ENCODE measurements at places on chromosomes 2 and 18. TPM values are rescaled to one million over a fixed set of nuclear protein-coding genes. Genes with fewer than 3 reads are reported as not detected.

Gene PAX3
- total RNA-seq: 0.11 TPM

Gene MAP3K19
- total RNA-seq: not detected

Gene TM4SF20
- total RNA-seq: not detected

Gene FTCDNL1
- 0.76 TPM for total RNA-seq

Gene GRP
- total RNA-seq: not detected

Gene SLC23A3
- 2.2 TPM for total RNA-seq

Gene INPP4A
- 24.0 TPM for total RNA-seq

Gene GAREM1
- 3.0 TPM for total RNA-seq

Gene NFATC1
- 11.5 TPM for total RNA-seq

Gene ABCG8
- not detected for total RNA-seq

Gene DLGAP1
- 17.4 TPM for total RNA-seq

Gene SULT1C4
- 0.26 TPM for total RNA-seq

Gene DES
- total RNA-seq: 1.6 TPM

Gene CHRNG
- total RNA-seq: not detected

Gene MC5R
- not detected for total RNA-seq

Gene RBBP8
- 27.2 TPM for total RNA-seq

Gene RGPD3
- total RNA-seq: 0.65 TPM

Gene RNF152
- 10.6 TPM for total RNA-seq

Gene DNAJC5G
- total RNA-seq: not detected

Gene EGR4
- not detected for total RNA-seq

Gene CFC1
- total RNA-seq: not detected

Gene SIX3
- total RNA-seq: not detected

Gene PAX8
- 0.86 TPM for total RNA-seq

Gene GLI2
- 3.5 TPM for total RNA-seq

Gene CASP8
- total RNA-seq: 29.2 TPM

Gene PCARE
- total RNA-seq: not detected

Gene ASAP2
- total RNA-seq: 69.8 TPM

Gene TPO
- total RNA-seq: not detected

Gene KIAA2012
- under 0.01 TPM for total RNA-seq

Gene PPP1R1C
- 2.2 TPM for total RNA-seq

Gene CD8B
- total RNA-seq: not detected

Gene TMEM163
- total RNA-seq: not detected

Gene MERTK
- 0.65 TPM for total RNA-seq

Gene RPS27A
- total RNA-seq: 1,583 TPM

Gene DNER
- total RNA-seq: 1.7 TPM

Gene EMILIN2
- total RNA-seq: 6.4 TPM

Gene ACMSD
- not detected for total RNA-seq

Gene RSAD2
- total RNA-seq: 1.0 TPM

Gene CLIP4
- total RNA-seq: 65.2 TPM

Gene OSBPL1A
- 46.6 TPM for total RNA-seq

Gene HOXD9
- total RNA-seq: 4.3 TPM

Gene TRIM43
- total RNA-seq: not detected

Gene FOSL2
- total RNA-seq: 259 TPM

Gene MC2R
- not detected for total RNA-seq

Gene EPHA4
- total RNA-seq: 24.6 TPM

Gene AKAIN1
- not detected for total RNA-seq

Gene CPSF3
- 47.8 TPM for total RNA-seq

Gene NT5DC4
- total RNA-seq: not detected

Gene ITGA4
- total RNA-seq: 7.4 TPM

Gene SLC30A3
- not detected for total RNA-seq

Gene CDH19
- 0.11 TPM for total RNA-seq
